CD4-positive, CD25-positive, alpha-beta regulatory T cell (primary cell): ENCODE measurements at places on chromosomes 7 and 10. TPM values are rescaled to one million over a fixed set of nuclear protein-coding genes. Genes with fewer than 3 reads are reported as not detected.

Gene INSYN2A
- total RNA-seq = not detected

Gene CCDC172
- total RNA-seq = not detected

Gene PDLIM1
- total RNA-seq = 7.3 TPM

Gene CALML3
- not detected for total RNA-seq

- no peak overlapping the region for H3K4me3 ChIP-seq
- peaks cover 12% of the 10 kb centered on the region for H3K4me1 ChIP-seq
- no peaks in the 10 kb centered on the region for H3K36me3 ChIP-seq
Observed at GRCh38 chr10:32972460-32972859, 14.4 kb upstream of the ITGB1 start.
